ENCODE measurements at places on chromosomes 1 and 21.

- DNase-seq: no peak
These were observed 73.8 kb downstream of the CENPF start for GRCh38 chr1:214676747-214677146.

- DNase-seq: no peak
These were observed 3.3 kb upstream of the ZBTB18 start for GRCh38 chr1:244047621-244048255.

DNA sequence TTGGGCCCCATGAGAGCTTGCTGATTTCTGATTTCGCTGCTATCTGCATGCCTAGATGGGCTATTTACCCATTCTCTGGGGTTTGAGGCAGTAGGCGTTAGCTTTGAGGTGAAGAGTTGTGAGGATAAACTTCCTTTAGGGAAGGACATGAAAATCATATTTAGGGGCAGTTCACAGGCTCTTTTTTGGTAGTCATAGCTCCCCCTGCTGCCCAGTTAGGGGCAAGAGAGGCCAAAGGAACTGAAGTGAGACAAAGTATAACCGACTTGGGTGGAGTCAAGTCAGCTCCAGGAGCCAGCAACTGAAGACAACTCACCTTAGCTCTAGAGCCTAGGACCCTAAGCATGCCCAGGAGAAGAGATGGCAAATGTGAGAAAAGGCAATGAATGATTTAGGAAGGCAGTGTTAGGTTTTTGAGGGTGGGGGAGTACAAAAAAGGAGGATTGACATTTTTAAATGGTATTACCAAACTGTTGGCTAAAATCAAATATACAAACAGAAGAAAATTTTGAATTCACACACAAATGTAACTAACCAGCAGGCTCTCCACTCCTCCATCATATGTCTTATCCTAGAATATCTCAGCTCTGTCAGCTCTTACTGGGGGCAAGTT lies 625.2 kb downstream of the LMO4 start:
- no peak for DNase-seq

DNA sequence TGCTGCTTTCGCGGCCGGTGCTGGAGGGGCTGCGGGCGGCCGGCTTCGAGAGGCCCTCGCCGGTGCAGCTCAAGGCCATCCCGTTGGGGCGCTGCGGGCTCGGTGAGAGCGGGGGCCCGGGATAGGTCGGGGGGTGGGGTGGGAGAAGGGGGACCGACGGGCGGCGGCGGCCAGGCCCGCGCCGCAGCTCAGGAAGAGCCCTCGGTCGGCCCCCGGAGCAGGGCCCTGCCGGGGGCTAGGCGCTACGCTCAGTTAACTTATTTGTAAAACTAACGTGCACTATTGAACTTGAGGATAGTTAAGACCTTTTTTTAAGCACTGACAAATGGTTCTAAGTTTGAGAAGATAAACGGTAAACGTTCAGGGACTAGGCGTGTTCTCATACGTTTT lies 418 bp downstream of the DDX20 start:
- no peak for DNase-seq

- no peak for DNase-seq
These were observed 38.5 kb upstream of the PGBD5 start for GRCh38 chr1:230464671-230465070.

GRCh38 chr1:221633841-221634409 lies 108.0 kb downstream of the DUSP10 start:
- no peak for DNase-seq

GRCh38 chr1:171636141-171636540 lies 14.1 kb downstream of the MYOCOS start:
- DNase-seq: no peak

GRCh38 chr1:83996621-83997020 lies 2.3 kb downstream of the TTLL7 start:
- DNase-seq: no peak

DNA sequence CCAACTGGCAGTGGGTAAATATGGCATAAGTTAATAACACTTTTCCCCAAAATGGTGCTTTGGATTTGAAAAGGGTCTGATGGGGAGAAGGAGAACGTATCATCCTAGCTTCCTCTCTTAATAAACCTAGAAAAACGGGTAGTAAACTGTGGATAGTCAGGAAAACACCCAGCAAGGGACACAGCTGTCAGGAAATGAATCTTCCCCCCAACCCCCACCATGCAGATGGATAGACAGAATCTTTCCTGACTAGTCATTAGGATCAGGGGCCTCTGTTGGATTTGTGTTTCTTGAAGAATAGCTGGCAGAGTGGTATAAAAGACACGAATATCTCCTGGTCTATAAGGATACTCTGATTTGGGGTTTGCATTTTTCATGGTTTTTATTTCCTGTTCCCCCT lies 22.5 kb upstream of the LAX1 start:
- DNase-seq: no peak

DNA sequence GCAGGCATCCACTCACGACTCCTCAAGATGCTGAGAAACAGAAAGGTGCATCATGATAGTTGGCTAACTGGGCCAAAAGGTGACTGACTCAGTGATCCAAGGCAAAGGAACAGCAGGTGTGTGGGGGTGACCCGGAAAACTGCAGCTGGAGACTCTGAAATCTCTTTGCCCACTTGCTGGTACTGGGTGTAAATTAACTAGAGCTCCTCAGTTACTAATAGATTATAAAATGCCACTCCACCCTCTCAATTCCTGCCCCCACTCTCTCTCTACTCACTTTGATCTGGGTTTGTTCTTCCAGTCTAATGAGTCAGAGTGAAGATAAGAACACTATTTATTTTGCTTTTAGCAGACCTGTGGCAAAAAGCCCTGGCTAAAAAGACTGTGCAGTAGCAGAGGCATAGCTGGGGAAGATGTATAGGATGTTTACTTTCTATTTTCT lies 7.2 kb upstream of the PIGC start:
- no peak for DNase-seq

DNA sequence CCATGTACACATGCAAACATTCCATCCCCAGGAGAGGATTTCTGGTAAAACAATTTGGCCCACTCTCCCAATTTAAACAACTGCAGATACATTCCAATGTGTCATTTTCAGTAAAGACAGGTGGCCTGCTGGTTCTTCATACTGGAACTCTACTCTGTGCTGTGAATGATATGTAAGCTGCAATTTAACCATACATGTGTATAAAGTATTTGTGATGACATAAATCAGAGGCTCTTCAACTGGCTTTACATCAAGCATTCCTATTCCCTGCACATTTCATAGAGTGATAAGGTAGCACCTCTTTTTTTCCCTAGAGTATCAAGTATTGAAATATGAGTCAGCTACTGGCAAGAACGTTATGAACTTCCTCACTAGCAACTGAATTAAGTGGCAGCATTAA lies 649.5 kb upstream of the ADGRL2 start:
- DNase-seq: no peak

- no peak for DNase-seq
These were observed 265.9 kb downstream of the PDE4B start for GRCh38 chr1:66058558-66058957.

DNA sequence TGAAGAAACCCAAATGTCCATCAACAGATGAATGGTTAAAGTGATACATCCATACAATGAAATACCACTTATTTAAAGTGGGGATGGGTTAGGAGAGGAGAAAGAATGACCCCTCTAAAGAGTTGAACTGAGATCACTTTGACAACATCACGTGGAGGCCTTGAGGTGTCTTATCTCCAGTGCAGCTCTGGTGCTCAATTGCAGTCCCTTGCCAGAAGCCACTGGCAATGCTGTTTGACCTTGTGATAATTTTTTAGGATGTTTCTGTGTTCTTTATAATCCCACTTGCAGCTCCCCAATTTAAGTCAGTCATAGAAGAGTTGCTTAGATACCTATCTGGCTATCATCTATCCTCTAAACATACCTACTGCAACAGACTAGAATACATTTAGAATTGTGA lies 167.6 kb downstream of the ZNF648 start:
- DNase-seq: no peak

DNA sequence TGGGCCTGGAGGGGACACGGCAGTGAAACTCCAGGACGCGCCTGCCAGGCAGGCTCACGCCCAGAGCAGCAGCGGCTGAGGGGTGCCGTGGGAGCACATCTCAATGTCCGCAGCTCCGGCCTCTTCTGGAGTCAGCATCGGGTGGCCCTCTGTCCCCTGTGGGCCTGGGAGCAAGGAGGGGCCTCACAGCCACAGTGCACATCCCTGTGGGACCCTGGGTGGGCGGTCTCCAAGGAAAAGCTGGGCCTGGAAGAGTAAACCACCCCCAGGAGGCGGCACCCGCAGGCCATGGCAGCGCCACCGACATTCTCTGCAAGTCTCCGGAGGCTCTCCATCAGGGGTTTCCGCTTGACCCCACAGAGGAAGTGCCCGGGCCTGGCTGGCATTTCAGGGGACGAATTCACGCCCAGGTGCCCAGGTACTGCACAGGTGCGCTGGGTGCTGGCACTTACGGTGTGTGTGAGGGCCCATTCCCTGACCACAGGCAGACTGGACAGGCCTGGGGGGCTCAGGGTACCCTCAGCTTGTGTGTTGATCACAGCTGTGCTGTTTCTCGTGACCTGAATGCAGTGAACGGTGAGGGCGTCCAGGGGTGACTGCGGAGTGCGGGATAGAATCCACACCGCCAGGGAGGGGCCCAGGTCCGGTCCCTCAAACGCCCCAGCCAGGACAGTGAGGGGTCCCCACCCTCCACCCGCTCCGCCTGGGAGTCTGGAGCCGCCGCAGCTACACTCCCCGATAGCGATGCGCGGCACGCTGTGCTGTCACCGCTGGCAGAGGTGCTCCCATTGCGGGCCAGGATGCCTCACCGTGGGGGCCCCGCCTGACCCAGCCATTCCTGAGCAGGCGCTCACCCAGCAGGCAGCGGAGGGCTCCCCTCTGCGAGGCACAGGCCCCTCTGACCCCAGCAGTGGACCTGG lies 16.6 kb upstream of the RNF223 start:
- no peak for DNase-seq

DNA sequence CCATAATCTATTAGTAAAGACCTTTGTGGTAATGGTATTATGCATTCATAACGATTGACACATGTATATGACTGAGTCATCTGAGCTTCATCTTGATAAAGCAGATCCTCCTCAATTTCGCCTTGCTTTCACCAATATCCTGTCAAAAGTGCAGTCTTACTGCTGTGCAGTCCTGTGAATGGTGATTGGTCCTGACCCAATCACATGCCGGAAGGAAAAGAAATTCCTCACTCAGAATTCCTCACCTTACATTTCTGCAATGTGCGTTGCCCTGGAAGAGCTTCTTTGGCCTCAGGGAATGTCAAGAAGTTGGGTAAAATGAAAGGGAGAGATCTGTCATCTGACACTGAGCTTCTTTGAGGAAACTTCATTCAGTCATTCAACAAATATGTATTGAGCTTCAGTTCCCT lies 121.0 kb upstream of the TSPAN2 start:
- no peak for DNase-seq

GRCh38 chr1:41390573-41390972 lies 29.3 kb downstream of the FOXO6 start:
- DNase-seq: no peak

- DNase-seq: no peak
These were observed 36.5 kb upstream of the CD5L start for GRCh38 chr1:157878059-157878458.

DNA sequence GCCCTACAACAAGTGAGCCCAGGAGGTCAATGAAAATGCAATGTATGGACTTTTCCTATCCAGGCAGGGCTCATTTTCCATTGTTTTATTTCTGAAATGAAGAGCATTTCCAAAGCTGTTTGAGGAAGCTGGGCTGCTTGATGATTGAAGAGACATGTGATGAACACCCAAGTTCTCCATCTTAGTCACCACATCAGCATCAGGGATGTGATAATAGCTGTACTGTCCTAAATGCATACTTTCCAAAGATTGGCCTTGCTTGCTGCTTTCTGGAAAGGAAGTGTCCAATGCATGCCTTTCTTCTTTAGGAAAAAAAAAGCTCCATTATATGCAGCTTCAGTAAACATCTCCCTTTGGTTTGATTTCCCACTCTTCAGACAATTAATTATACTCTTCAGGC lies 425.9 kb upstream of the RUNX1 start:
- DNase-seq: no peak

- no peak for DNase-seq
These were observed 24.7 kb upstream of the MYCL start for GRCh38 chr1:39926343-39926793.

DNA sequence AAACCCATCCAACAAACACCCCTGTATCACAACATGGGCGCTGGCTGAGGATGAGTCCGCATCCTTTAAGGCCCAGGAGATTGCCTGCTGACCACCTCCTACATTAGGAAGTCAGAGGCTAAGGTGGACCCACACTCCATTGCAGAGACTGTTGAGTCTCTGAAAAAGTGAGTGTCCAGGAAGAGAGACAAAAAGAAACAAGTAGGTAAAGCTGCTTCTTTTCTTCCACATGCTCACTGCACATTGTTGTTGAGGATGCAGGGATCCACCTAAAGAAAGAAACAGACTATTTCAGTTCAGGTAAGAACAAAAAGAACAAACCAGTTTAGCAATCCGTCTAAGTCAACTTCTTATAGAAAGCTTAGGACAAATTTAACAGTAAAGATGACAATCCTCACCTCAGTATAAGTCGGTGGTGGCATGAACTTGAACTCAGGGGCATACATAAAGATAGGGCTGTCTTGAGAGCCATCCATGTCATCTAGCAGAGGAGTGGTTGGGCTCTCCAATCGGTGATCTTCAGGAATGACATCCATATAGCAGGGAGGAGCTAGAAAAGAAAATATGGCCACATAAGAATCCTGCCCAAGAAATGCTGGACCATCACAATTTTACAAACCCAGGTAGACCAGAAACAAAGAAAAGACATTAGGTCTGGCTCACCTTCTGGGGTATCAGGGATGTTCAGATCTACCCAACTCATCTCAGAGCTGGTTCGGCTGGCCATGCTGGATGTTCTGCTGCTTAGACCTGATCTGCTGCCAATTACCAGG lies 2.6 kb downstream of the TXNIP start:
- DNase-seq: no peak

GRCh38 chr1:33469691-33470090 lies 2.8 kb upstream of the ZSCAN20 start:
- no peak for DNase-seq

DNA sequence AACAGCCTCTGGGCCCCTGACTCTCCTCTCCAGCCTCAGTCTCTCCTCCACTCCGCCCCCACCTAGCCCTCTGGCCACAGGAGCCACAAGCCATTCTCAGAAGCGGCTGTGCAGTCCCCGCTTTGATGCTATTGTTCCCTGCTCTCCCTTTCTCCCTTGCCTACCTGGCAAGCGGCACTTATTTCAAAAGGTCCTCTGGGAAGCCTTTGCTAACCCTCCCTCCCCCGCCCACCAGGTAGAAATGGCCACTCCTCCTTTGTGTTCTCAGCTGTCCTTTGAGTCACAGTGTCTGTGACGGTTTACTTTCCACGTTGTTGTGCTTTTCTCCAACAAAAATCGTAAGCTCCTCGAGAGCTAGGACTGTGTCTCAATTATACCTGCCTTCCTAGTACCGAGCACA lies 338.4 kb upstream of the PROX1 start:
- no peak for DNase-seq
